HTR-8/SVneo (cell line): ENCODE measurements at places on chromosomes 12 and 14.

- no peak for DNase-seq
Observed at GRCh38 chr12:86551146-86551571, 295.0 kb upstream of the MGAT4C start.

DNA sequence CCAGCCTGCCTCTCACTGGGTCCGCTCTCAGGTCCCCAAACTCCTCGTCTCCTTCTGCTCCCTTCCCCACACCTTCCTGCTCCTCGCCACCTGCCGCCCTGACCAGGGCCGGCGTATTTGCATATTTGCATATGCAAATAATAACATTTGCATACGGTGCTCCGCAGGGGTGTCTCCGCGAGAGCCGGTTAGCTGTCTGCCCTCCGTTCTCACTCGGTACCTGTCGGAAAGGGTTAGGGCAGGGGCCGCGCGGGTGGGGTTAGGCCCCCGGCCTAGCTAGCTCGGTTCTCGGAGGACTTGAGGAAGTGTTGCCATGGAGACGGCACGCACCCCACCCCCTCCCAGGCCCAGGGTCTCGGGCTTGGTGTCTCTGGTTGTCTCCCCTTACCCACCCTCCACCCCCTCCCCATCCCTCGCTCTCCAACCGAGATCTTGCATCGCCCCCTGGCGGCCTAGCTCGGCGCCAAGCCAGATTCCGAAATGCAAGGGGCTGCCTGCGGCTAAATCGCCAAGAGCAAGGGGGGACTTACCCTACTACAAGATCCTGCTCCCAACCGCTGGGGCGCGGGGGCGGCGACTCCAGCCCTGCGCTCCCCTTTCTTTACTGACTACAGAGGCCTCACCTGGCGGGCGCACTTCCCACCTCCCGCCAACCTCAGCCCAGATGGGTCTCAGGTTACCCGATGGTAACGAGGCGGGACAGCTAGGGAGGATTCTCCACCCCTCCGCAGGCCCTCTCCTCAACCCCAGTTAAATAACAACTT, 8.1 kb downstream of the STAC3 start:
- DNase-seq: peak; percentile 66

DNA sequence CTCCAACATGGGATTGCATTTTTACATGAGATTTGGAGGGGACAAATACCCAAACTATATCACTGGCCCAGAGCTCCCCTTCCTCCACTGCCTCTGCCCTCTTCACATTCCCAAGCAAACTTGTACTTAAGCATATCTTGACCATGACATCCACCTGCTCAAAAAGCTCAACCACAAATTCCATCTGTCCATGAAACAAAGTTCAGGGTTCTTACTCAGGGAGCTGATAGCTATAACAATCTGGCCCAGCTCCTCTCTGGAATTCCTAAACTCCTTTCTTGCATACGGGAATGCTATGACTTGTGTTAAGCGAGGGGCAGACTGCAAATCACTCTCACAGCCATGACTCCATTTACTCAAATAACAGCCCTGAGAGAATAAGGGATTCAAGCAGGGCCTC, 152.1 kb downstream of the GALC start:
- no peak for DNase-seq

- no peak for DNase-seq
Observed at GRCh38 chr12:96354326-96354725, 45.9 kb downstream of the CDK17 start.

DNA sequence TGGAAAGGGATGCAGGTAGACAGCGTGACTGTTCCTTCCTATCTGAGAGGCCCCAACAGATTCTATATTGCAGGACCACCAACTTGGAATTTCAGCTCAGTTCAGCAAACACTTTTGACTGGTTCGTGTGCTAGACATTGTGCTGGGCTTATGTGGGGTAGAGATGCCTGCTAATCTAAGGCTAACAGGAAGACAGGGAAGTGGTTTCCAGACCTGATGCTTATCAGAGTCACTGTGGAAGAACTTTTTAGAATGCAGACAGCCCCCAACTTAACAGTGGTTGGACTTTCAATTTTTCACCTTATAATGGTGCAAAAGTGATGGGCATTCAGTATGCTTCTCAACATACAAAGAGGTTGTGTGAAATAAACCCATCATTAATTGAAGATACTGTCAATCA, 32.2 kb downstream of the NTF3 start:
- DNase-seq: no peak

GRCh38 chr14:28323951-28324741, 442.4 kb upstream of the FOXG1 start:
- no peak for DNase-seq

DNA sequence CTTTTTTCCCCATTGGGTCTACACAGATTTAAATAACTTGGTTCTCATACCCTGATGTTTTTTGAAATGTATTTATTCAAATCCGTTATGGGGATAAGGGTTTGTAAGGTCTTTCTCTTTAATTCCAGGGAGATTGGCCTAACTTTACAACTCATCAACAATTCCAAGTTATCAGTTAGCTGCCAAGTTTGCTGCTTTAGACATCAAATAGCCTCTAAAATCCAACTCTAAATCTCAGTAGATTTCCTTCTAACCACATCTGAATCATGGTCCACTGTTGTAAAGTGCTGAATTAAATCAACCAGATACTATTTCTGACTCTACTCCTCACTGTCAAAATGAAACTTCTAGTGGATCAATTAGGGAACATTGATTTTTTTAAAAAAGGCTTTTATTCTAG, 364.1 kb upstream of the E2F7 start:
- no peak for DNase-seq

- DNase-seq: no peak
Observed at GRCh38 chr12:93813186-93813585, 136.0 kb downstream of the CRADD start.

- peak; percentile 53 for DNase-seq
Observed at GRCh38 chr12:13278249-13278787, 81.8 kb downstream of the EMP1 start.

- DNase-seq: no peak
Observed at GRCh38 chr14:70692210-70692609, 50.5 kb downstream of the TTC9 start.

- peak; percentile 71 for DNase-seq
Observed at GRCh38 chr12:124030510-124030909, 57.5 kb downstream of the ZNF664 start.

DNA sequence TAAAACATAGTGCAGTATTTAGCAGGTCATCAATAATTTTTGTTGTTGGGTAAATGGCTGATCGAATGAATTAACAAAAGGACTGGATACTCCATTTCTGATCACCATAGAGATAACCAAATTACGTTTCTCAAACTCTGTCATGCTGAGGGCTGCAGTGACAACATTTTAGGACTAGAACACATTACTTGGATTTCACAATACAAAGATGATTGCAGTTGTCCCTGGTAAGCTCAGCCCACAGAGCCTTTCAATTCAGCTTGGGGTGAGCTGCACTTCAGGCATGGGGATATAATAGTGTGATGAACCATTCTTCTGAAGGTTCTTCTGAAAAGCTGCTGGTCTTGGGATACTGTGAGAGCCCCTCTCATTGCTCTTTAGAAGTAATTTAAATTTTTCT, 74.3 kb downstream of the FAR2 start:
- no peak for DNase-seq

DNA sequence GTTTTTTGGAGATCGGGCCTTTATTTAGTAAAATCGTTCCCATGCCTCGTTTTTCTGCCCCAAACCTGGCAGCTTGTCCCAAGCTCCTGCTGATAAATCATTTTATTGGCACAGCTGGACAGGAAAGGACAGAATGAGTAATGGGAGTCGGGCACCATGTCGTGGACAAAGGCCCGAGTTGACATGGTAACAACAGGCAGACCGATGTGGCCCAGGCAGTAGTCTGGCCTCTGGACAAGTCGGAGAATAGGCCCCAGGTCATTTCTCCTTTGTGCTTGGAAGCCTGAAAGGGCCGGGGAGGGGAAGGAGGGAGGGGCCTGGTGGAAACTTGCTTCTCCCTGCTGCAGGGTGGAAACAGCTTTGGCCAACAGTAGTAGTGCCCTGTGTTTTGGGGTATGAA, 234.9 kb downstream of the SUDS3 start:
- no peak for DNase-seq

GRCh38 chr12:30361145-30361544, 334.5 kb downstream of the IPO8 start:
- DNase-seq: no peak

DNA sequence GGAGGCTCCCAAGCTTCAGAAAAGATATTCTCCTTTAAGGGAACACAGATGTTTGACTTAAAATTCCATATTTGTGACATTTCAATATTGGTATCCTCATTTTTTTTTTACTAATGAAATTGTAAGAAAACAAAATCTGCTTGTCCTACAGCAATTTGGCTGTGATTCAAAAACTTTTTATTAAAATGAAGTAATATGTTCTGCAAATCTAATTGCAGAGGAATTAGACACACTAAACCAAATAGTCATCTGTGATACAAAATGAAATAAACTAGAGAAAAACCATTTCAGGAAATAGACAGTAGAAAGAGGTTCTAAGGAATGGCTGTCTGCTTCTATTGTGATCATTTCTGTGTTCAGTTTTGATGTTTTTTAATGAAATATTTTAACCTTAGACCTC, 50.1 kb upstream of the HIF1A start:
- DNase-seq: no peak

DNA sequence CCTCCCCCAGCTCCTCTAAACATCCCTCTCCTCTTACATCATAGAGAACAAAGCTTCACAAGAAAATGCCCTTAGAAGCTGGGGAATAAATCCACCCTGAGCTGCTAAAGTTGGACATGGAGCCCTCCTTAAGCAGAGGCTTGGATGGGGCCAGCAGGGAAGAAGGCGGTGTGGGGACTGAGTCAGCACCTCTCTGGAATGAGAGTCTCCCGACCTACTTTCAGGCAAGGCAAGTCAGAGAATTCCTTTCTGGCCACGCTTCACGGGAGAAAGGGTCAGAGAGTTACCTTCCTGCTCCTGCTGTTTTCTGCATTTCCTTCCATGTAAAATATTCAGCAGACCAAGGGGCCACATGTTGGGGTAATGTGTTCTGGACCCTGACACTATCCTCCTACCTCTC, 113.3 kb upstream of the PRB2 start:
- DNase-seq: no peak

DNA sequence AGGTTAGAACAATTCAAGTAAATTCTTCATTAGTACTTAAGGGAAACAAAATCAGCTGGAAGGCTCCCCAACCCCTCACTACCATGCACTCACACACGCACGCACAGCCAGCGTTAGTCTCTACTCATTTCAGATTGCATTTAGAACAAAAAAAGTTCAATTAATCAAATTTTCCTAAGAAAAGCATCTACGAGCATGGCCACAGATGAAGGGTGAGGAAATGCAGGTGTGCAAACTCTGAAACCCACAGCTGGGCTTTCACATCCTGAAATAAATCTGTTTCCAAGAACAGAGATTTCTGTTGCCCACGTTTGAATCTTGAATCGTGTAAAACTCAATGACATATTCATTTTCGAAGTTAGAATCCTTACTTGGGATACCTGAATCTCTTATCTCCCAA, 62.6 kb downstream of the SEL1L start:
- no peak for DNase-seq

- DNase-seq: no peak
Observed at GRCh38 chr12:5272018-5272785, 159.7 kb upstream of the NTF3 start.

DNA sequence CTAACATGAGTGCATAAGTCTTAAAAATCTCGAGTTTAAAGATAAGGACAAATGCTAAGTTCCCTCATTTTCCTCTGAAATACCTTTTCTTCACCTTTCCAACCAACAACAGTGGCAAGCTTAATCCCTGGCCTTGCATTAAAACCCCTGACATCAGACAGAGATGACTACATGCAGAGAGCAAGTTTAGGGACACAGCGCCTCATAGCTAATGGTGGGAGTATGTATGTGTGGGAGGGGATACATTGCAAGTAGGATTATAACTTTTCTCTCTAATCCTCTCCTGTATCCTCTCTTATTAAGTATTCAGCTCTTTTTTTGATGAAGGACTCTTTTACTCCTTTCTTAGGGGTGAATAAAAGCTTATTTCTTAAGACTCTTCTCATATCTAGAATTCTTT, 547.1 kb downstream of the CCER1 start:
- no peak for DNase-seq
